ENCODE measurements at places on chromosomes 2 and 18. TPM values are rescaled to one million over a fixed set of nuclear protein-coding genes. Genes with fewer than 3 reads are reported as not detected.

GRCh38 chr2:136116813-136117390 lies 1.0 kb downstream of the CXCR4 start:
- H3K36me3 ChIP-seq, result no peaks in the 10 kb centered on the region
- peaks cover 5% of the 10 kb centered on the region for H3K4me1 ChIP-seq
- peak overlapping the region; percentile 58 for H3K4me3 ChIP-seq
- no peak for DNase-seq
- peak overlapping the region; percentile 47 for H3K27ac ChIP-seq

GRCh38 chr2:16195681-16196070 lies 255.3 kb downstream of the MYCN start:
- no peak overlapping the region for H3K27ac ChIP-seq
- H3K4me1 ChIP-seq, result no peaks in the 10 kb centered on the region
- H3K36me3 ChIP-seq, result no peaks in the 10 kb centered on the region
- no peak overlapping the region for H3K4me3 ChIP-seq
- no peak for DNase-seq
- no peaks in the 10 kb centered on the region for H3K27me3 ChIP-seq

DNA sequence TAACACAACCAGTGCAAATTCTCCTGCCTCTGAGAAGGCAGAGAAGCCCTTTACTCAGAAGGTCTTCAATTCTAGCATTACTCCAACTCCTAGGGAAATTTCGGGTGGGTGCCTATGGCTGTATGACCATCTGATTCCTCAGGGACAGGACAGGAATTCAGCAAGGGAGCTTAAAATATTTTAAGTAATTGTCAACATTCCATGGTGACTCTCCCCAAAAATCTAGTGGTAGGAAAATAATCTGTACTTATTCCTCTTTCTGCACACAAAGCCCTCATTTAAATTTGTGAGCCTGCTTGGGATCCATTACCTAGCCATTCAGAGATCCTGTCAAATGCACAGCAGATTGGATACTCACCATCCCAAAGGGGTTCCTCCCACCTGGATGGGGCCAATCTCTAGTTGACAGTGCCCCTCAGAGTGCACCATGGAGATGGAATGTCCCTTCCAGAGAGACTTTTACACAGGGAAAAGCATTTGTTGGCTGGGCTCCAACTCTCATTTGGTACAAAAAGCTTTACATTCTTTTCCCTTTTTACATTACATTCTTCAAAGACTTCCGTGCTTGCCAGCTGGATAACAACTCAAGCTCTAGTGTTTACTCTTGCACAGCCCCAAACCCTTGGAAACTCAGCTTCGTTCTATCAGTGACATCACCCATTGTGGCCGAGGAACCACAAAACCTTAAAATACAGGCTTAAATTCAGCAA lies 3.1 kb upstream of the TMEM150A start:
- no peak overlapping the region for H3K27ac ChIP-seq
- peaks cover 41% of the 10 kb centered on the region for H3K4me1 ChIP-seq
- DNase-seq, result no peak
- H3K4me3 ChIP-seq, result no peak overlapping the region
- H3K36me3 ChIP-seq, result no peaks in the 10 kb centered on the region

GRCh38 chr2:220478305-220479058 lies 851.1 kb downstream of the SLC4A3 start:
- H3K4me3 ChIP-seq, result no peak overlapping the region
- no peaks in the 10 kb centered on the region for H3K27me3 ChIP-seq
- H3K36me3 ChIP-seq, result no peaks in the 10 kb centered on the region
- no peak for DNase-seq

DNA sequence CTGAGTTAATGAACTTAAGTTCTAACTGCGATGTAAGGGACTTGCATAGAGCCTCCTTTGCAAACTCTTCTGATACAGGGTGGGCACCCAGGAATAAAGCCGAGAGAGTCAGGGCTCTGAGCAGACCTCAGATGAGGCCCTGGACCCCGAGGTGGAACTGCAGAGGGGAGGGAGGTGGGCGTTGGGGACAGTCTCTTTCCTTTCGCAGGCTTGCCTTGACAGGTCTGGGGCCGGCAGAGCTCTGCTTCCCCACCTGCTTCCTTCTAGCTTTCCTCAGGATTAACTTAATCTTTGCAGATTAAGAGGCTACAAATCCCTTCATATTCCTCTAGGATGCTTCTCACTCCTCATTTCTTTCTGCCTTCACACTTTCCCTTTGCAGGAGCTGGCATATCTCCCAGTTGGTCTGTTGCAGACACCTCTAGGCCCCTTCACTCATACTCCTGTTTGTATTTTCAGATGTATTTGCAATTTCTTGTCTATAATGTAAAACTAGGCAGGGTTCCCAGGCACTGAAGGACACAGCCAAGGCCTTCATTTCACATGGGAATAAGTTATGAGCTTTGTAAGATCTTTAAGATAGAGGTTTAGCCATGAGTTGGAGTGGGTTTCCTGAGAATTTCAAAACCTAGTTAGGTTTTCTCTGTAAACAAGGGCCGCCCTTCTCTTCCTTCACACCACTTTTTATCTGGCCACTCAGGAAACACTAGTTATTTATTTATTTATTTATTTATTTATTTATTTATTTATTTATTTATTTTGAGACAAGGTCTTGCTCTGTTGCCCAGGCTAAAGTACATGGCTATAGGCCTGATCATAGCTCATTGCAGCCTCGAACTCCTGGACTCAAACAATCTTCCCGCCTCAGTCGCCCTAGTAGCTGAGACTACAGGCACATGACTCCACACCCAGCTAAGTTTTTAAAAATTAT lies 70.9 kb downstream of the MTCL1 start:
- H3K27me3 ChIP-seq, result no peaks in the 10 kb centered on the region
- peak; percentile 17 for DNase-seq
- no peaks in the 10 kb centered on the region for H3K36me3 ChIP-seq
- no peak overlapping the region for H3K27ac ChIP-seq

DNA sequence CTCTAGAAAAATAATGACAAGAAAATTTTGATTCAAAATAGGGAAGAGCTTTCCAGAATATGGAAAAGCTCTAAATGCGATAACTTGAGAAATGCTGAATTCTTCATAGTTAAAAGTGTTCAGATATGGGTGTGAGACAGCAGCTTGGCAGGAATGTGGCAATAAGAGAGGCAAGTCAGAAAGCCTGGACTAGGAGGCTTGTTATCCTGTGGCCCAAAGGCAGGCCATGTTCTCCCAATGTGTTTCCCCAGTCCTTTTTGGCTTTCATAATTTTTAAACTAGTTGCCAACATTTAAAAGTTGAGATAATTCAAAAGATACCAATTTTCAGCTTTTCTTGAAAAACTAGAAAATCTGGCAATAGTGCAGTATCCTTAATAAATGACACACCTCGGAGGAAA lies 366.3 kb upstream of the FANCL start:
- no peaks in the 10 kb centered on the region for H3K4me1 ChIP-seq
- DNase-seq, result no peak
- no peak overlapping the region for H3K4me3 ChIP-seq
- no peak overlapping the region for H3K27ac ChIP-seq
- no peaks in the 10 kb centered on the region for H3K27me3 ChIP-seq

The R3HDM1 gene
- 82.1 TPM for total RNA-seq

The MAB21L4 gene
- not detected for total RNA-seq

All from testis (tissue), 5 donors.